HuH-7 (cell line): ENCODE measurements at places on chromosomes 7 and 10.

- DNase-seq = no peak
These were observed 89.3 kb downstream of the BEND7 start for GRCh38 chr10:13439313-13440184.

DNA sequence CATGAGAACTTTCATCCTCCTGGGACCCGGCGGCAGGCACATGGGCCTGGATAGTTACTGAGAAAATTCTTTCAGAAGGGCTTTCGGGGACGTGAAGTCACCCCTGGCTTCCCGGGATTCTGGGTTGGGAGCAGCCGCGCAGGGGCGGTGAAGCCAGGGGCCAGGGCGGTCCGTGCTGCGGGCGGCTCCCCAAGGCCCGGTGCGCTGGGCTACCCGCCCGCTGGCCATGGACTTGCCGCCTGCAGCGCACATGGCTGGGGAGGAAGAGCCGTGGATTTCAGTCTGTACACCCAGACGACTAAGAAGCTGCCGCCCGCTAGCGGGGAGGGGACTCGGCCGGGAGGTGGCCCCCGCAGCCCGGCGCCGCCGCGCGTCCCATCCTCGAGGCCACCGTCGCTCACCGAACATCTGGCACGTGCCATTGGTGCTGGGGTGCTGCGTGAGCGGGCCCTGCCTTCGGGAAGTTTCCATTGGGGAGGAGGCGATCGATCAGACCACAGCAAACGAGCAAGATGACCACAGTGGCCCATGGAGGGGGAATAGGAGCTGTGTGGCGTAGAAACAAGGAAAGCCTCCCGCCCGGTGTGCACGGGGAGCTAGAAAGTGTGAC lies 64.5 kb downstream of the TMEM209 start:
- DNase-seq = no peak

GRCh38 chr10:26939290-26939961 lies 78.7 kb upstream of the ABI1 start:
- no peak for DNase-seq

DNA sequence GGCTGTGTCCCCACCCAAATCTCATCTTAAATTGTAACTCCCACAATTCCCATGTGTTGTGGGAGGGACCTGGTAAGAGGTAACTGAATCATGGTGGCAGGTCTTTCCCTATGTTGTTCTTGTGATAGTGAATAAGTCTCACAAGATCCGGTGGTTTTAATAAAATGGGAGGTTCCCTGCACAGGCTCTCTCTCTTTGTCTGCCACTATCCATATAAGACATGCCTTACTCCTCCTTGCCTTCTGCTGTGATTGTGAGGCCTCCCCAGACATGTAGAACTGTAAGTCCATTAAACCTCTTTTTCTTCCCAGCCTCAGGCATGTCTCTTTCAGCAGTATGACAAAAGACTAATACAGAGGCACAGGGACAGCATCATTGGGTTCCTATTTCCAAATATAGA lies 381.2 kb downstream of the SFMBT2 start:
- no peak for DNase-seq

- no peak for DNase-seq
These were observed 8.2 kb downstream of the ASB10 start for GRCh38 chr7:151178831-151179230.

DNA sequence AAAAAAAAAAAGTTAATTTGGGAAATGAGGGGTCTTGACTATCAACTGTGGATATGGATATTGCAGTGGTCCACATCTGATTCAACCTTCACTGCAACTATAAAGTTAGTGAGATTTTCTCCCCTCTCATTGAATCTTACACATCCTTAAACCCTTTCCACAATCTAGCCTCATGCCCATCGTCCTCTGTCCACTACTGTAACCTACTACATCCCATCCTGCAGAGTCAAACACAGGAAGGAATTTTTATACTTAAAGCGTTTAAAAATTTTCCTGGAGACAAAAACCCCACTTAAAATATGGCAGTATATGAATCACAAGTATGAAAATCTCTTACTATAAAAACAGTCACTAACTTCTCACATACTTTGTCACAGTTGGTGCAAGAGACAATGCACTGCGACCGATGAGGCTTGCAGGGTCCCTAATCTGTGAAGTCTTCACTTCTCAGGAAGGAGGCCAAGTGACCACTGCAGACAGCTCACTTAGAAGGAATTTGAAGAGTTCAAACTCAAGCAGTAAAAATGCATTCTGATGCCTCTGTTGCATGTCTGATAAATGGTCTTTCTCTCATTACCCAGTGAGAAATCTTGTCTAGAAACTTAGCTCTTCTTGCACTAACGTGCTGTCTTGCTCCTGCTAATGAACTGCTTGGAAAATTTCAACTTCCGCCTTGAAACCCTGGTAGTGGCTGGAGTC lies 50.3 kb upstream of the ST8SIA6 start:
- DNase-seq = no peak

GRCh38 chr7:101595766-101596537 lies 33.1 kb downstream of the MYL10 start:
- no peak for DNase-seq

GRCh38 chr7:23491502-23491901 lies 21.2 kb upstream of the IGF2BP3 start:
- DNase-seq = no peak

GRCh38 chr7:131002600-131002999 lies 268.6 kb upstream of the KLF14 start:
- DNase-seq = no peak

GRCh38 chr10:80276335-80276734 lies 13.1 kb downstream of the MAT1A start:
- DNase-seq = no peak

- DNase-seq = no peak
These were observed 39.9 kb downstream of the AKR1D1 start for GRCh38 chr7:138116141-138116540.

DNA sequence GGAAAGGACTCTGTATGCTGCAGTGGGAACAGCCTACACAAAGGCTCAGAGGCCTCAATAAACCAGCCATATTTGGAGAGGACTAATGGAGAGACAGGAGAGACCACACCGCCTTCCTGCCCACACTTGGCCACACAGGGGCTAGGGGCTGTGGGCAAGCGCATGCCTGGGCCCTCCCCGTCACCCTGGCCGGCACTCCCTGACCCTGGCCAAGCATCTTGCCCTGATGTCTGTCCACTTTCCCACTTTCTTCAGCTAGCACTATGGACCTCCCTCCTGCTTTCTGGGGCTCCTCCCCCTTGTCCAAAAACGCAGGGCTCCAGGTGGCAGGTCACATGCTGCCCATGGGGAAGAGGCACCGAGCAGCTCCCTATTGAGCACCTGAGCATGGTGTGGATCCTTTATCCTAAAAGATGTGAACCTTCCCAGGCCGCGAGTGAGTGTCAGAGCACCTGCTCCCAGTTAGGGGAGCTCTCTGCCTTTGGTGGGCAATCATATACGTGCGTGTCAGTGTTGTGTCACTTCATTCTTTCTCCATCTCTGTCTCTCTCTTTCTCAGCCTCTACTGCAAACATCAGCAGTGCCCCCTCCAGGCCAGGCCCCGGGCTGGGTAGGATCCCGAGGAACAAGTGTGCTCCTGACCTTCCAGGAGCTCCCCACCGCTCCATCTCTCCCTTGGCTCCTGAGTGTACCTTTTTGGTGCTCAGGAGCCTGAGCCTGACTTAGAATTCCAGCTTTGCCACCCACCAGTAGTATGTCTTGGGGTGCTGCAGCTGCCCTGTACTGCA lies 74.0 kb downstream of the ZMIZ1 start:
- no peak for DNase-seq

- no peak for DNase-seq
These were observed 393 bp downstream of the ZNF467 start for GRCh38 chr7:149772956-149773434.

DNA sequence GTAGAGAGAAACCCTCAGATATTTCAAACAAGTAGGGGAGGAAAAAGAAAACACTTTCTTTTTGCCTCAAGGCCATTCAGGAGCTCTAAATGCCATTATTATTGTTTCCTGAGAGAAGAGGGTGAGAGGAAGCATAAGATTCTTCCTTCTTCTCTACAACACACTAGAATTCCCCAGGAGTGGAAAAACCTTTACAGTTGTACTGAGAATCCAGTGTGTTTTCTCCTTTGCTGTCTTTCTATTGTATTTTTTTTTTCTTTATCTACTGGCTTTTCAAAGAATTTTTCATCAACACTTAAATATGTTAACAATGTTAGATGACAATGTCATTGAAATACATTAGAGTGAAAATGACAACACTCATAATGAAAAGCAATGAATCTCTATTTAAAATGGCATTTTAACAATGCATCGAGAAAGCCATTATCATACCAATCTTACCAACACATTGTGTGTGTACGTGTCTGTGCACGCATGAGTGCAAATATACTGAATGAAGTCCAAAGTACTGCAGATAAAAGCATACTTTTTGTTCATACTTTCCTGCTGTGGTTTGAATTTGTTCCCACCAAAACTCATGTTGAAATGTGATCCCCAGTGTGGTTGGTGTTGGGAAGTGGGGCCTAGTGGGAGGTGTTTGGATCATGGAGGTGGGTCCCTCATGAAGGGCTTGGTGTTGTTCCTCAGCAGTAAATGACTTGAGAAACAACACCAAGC lies 24.2 kb upstream of the MACC1 start:
- DNase-seq = no peak

GRCh38 chr7:12805957-12806356 lies 118.5 kb downstream of the ARL4A start:
- no peak for DNase-seq

GRCh38 chr7:13946181-13946580 lies 43.3 kb downstream of the ETV1 start:
- no peak for DNase-seq

- DNase-seq = no peak
These were observed 7.4 kb downstream of the SLC29A3 start for GRCh38 chr10:71326464-71326881.

DNA sequence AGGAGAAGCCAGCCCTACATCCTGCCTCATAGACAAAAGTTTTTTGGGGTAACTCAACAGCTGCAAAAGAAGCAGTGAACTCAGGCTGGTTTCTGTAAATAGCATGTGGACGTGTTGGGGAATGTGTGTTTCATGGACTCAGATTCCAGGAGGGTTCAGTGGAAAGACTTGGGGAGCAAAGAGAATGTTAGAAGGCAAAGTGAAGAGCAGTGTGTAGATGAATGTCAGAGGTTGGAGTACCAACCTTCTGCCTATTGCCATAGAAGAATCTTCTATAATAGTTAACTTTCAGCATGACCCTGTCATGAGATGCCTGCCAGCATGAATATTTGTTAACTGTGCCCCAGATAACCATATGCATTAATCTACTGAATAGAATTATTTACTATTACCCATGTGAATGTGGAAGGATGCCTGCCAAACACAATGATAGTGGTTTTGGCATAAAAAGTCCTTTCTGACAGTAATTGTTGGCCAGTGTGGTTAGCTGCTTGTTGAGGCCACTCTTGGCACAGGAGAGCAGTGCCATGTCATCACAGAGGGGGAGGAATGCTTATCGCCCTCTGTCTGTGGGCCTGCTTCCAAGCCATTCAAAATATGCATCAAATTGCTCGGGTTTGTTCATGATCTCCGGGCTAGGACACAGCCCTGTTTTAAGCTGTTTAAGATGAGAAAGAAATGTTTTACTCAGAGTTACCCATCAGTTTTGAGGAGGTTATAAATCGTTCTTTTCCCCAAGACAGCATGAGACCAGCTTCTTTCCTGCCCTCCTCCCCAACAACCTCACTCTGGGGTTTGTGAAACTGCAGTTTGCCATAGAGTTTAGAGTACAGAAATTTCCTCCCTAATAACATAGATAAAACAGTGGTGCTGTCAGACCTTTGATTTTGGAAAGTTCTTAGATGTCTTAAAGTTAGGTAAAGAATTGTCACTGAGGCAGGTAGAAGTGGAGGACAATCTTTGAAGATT lies 165.3 kb downstream of the WNT2 start:
- DNase-seq = no peak

GRCh38 chr7:13603661-13604060 lies 385.8 kb downstream of the ETV1 start:
- DNase-seq = no peak

GRCh38 chr10:131858583-131859340 lies 42.0 kb upstream of the PPP2R2D start:
- DNase-seq = no peak

DNA sequence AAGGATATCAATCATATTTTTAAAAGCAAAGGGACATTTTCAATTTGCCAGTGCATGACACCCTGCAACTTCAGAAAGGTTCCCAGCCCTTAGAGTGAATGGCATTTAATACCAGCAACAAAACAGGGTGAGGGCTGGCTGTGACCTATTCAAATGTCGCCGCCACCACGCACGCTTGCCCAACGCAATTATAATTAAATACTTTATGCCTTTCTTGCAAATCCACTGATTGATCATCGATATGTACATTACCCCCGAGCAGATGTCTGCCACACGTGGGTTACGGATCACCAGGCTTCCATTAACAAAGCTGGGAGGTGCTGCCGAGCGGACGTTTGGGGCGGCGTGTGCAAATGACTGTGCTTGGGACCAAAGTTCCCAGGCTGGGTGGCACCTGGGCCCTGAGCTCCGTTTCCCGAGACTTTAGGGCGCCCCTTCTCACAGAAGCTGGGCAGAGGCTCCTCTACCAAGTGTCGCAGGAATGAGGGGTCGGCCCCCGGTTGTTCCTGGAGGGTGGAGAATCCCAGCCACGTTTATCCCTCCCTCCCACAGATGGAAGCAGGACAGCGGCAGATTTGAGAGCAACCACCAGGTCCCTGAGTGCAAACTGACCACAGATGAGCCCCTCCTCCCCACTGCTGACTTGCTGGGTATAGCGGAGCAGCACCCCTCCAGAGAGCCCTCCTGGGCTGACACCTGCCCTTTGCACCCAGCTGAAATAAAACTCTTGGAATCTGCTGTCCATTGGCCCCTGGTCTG lies 3.9 kb downstream of the FOXL3 start:
- DNase-seq = no peak

DNA sequence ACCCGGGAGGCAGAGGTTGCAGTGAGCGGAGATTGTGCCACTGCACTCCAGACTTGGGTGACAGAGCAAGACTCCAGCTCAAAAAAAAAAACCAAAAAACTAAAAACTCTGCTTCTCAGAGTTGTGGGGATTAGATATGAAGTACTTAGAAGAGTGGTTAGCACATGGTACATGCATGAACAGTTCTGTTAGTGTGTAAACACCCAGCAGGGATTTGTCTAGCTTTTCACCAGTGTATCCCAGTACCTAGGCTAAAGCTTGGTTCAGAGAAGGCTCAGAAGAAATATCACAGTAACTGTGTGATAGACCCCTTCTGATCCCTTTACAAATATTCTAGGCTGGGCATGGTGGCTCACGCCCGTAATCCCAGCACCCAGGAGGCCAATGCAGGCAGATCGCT lies 9.5 kb downstream of the PPIA start:
- DNase-seq = no peak
